Nephron progenitor cell (in vitro differentiated cells): ENCODE measurements at places on chromosomes 7 and 10.
A peak's percentile ranks its signal among the peaks of the same experiment; 100 is the strongest.

- DNase-seq, result no peak
Measured at GRCh38 chr10:1398626-1399410, 338.5 kb downstream of the ADARB2 start.

DNA sequence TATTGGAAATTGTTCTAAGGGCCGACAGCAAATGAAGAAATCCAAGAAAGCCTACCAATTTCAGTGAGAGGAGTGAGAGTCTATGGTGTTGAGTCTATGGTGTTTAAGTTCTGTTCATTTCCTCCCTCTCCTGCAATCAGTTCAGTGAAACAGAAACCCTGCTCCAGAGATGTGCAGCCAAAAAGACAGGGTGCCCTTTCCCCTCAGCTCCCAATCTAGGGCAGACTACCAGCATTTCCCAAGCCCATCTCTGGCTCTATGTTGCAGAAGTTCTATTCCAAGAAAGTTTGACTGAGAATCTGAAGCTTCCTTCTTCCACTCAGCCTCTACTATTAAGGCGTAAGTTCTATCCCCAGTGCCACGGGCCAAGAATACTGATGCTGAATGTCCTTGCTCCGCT is 18.5 kb upstream of the ALOX5 start:
- DNase-seq, result no peak

GRCh38 chr10:71888623-71889387 is 37.8 kb upstream of the PSAP start:
- peak; percentile 73 for DNase-seq

DNA sequence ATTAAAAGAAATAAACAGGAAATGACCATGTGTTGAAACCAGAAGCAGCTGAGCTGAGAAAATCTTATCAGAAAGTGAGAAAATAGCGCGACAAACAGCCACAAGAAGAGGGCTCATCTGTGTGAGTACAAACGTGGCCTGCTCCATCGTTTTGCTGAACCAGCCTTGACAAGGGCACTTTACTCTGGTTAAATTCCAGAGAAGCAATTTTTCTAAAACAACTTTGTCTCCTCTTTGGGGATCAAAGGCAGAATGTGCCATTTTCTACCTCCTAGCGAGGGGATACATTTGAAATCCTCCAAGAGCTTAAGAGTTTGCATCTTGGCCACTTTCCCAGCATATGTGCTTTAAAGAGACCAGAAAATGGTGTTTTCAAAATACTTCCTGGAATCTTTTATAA is 51.3 kb upstream of the VIPR2 start:
- DNase-seq, result no peak

DNA sequence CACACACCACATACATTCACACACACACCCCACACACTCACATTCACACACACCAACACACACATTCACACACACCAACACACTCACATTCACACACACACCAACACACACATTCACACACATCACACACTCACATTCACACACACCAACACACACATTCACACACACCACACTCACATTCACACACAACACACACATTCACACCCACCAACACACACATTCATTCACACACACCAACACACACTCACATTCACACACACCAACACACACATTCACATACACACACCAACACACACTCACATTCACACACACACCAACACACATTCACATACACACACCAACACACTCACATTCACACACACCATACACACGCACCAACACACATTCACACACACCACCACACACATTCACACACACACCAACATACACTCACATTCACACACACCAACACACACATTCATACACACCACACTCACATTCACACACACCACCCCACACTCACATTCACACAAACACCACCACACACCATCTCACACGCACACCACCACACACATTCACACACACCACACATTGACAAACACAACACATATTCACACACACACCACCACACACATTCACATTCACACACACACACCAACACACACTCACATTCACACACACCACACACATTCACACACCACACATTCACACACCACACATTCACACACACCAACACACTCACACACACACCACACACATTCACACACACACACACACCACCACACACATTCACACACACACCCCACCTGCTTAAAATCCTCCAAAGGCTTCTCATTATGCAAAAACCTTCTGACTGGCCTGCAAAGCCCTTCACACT is 9.0 kb downstream of the TAS2R40 start:
- no peak for DNase-seq

DNA sequence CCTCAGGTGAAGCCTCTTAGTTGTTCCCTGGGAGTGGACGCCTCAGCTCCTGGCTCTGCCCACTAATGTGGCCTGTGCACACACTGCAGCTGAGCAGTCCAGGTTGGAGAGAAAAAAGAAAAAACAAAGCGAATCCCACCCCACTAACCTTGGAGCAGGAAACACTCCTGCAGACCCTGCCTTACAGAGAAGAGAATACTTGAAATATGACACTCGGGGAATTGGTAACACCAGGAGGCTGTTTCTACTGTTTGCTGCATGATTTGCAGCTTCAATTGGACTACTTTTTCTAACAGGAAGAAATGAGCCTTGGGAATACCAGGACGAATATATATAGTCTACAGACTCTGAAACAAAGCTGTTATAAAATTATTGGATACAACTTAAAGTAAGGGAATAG is 22.2 kb downstream of the CDHR3 start:
- no peak for DNase-seq

- DNase-seq, result no peak
Measured at GRCh38 chr7:74380720-74381119, 73.0 kb upstream of the GTF2IRD1 start.

- DNase-seq, result no peak
Measured at GRCh38 chr10:126375926-126376554, 12.2 kb downstream of the ADAM12 start.

- no peak for DNase-seq
Measured at GRCh38 chr7:140435252-140435895, 31.5 kb downstream of the RAB19 start.

- DNase-seq, result peak; percentile 84
Measured at GRCh38 chr10:42932735-42933447, 144.0 kb upstream of the RET start.

DNA sequence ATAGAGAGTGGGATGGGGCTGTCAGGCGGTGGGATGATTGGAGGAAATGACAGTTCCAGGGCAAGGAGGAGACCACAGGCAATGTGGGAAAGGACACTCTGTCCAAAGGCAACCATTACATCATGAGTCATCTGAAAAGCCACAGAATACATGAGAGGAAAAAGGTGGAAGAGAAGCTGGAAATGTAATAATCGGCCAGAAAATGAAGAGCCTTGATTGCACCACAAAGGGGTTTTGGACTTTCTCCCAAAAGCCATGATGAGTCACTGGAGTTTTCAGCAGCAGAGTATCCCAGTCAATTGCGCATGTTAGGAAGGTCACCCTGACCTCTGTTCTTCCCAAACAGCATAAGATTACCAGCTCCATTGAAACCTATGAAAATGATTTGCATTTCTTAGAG is 222.0 kb downstream of the LHFPL3 start:
- no peak for DNase-seq

DNA sequence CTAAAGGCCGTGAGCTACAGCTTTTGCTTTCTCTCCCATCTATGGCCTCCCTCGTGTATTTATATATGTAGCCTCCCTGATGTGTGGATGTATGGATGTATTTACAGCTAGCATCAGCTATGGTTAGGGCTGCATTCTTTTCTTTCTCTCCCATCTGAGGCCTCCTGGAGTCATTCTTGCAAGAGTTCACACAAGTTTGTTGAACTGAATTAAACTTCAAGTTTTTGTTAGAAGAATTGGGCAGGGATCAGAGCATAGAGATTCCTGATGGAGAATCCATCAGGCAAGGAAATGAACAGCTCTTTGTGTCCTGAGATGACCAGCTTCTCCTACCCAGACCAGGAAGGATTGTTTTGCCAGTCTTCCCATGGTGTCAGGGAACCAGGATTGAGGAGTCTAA is 60.3 kb downstream of the AHCYL2 start:
- no peak for DNase-seq

GRCh38 chr7:16774294-16774693 is 20.7 kb downstream of the TSPAN13 start:
- no peak for DNase-seq

GRCh38 chr10:17805921-17806577 is 3.1 kb upstream of the MRC1 start:
- DNase-seq, result no peak

DNA sequence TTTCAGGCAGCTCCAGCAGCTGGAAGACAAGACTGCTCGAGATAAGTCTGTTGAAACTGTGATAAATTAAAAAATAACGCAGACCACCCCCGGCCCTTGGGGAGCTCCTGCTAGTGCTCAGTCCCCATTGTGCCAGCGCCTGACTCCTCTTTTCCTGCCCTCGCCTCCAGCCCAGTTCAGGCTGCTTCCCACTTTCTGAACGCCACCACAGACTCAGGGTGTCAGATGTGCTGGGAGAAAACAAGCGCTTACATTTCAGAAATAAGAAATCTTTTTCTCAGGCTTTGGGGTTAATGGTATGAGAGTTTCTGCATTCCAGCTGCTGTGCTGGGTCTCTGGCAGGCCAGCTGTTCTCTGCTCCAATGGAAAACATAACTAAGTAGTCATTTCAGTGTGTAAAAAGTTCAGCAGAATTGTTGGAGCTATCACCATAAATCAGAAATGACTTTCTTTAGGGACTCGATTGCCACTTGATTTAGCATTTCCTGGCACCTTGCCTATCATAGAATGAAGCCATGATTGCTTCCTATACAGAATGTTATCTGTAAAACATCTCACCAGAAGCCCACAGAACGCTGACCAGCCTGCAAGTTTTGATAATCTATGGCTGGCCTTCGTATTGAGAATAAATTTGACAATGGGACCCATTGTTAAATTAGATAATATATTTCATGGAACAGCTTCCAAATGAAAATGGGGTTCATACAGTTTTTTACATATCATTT is 257.0 kb upstream of the ZNF32 start:
- no peak for DNase-seq

GRCh38 chr10:113992471-113993011 is 51.1 kb upstream of the ADRB1 start:
- DNase-seq, result no peak

DNA sequence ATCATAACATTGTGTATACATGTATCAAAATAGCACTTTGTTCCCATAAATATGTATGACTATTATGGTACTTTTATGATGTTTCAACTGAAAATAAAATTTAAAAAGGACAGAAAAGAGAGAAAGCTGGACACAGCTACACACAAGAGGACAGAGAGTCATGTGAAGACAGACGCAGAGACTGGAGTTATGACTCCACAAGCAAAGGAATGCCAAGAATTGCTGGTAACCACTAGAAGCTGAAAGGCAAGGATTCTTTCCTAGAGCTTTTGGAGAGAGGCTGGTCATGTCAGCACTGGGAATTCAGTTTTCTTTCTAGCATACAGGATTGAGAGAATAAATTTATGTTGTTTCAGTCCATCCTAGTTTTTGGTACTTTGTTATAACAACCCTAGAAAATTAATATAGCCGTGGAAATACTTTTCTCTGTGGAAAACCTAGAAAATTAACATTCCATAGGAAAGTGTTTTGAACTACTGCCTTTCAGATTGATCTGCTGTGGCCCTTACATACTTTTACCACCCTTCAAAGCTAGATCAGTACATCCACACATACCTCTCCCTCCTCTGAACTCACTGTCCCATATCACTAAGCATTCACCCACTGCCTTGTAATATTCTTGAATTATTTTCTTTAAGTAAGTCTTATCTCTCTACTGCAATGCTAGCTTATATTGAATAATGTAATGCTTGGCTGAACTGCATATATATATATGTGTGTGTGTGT is 575.3 kb downstream of the IPMK start:
- DNase-seq, result no peak

- DNase-seq, result no peak
Measured at GRCh38 chr10:73584737-73585136, 6.4 kb downstream of the USP54 start.

DNA sequence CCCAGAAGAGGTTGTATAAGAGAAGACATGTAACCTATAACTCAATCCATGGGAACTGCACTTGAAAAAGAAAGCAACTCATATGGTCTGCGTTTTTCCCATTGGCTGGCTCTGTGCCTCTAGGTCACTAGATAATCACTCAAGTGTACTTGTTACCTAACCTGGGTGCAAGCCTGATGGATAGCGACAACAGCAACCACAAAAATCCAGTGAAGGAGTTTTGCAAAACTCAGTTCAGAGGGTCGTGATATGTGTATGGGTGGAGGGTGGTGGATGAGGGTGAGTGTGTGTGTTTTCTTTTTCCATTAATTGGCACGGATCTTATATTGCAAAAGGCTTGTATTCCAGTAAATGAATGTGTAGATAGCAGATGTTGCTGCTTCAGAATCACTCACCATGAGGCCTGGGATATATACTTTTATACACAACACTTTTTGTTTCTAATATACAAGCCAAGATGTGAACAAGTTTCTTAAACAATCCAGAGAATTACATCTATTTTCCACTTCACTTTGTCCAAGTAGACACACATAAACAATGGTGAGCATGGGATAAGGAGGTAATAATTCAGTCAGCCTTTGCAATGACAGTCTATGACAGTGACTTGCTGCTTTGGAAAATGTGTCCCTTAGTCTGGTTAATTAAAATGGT is 286.9 kb upstream of the DKK1 start:
- DNase-seq, result no peak

DNA sequence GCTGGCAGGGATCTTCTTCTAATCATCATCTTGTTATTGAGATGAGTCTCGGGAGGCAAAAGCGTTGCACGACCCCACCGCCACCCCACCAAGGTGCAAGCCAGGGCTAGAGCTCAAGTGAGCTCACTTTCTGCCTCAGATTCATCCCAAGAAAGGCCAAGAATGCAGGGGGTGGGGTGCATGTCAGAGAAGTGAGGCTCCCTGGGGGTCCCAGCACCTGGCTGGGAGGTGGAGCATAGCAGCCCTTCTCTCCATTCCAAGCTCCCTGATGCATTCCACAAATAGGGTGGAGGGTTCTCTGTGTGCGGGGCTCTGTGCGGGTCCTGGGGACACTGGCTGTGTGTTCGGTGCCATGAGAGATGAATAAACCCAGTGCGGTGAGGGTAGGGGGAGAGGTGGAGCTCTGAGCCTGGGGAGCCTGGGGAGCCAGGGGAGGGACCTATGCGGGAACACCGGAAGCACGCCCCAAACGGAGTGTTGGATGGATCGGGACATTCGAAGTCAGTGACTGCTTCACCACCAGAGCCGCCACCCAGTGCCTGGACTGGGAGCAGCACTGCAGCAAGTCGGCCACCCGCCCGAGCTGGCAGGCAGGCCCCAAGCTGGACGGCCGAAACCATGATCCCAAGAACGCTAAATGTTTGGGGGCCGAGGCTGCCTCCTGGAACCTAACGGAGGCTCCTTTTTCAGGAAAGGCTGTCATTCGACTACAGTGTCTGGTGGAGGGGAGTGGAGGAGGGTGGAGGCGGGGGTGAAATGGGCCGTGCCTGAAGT is 17.9 kb upstream of the HMX3 start:
- peak; percentile 42 for DNase-seq

GRCh38 chr7:638256-639011 is 88.1 kb upstream of the DNAAF5 start:
- no peak for DNase-seq
